ENCODE measurements at places on chromosomes 6 and 20.

GRCh38 chr6:40877362-40877761 is 161.7 kb downstream of the UNC5CL start:
- no peak for DNase-seq

DNA sequence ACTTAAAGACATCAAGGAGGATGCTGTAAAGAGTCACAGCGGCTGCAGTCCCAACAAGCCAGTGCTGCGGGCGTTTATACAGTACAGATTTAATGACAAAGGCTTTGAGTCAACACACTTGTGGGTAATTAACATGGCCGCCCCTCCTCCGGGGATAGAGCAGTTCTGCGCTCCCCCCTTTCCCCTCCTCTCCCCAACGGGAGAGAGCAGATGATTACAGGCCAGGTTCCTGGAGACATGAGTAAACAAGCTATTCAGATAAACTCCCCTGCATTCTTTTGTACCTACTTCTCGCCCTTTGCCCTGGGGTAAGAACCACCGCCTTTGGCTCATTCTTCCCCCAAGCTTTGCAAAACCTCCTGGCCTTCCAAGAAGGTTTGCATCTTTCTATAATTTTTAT is 23.6 kb upstream of the FABP7 start:
- no peak for DNase-seq

GRCh38 chr6:152310371-152310954 is 326.7 kb downstream of the SYNE1 start:
- DNase-seq = no peak

GRCh38 chr6:142301651-142302391 is at the start of gene ADGRG6:
Gene ADGRG6, plus strand, starts transcription at chr6:142302007. Its CDS starts 323 bp downstream, at chr6:142302330.
- peak; percentile 64 for DNase-seq

- no peak for DNase-seq
Observed at GRCh38 chr20:41408986-41409385, 42.4 kb upstream of the EMILIN3 start.

DNA sequence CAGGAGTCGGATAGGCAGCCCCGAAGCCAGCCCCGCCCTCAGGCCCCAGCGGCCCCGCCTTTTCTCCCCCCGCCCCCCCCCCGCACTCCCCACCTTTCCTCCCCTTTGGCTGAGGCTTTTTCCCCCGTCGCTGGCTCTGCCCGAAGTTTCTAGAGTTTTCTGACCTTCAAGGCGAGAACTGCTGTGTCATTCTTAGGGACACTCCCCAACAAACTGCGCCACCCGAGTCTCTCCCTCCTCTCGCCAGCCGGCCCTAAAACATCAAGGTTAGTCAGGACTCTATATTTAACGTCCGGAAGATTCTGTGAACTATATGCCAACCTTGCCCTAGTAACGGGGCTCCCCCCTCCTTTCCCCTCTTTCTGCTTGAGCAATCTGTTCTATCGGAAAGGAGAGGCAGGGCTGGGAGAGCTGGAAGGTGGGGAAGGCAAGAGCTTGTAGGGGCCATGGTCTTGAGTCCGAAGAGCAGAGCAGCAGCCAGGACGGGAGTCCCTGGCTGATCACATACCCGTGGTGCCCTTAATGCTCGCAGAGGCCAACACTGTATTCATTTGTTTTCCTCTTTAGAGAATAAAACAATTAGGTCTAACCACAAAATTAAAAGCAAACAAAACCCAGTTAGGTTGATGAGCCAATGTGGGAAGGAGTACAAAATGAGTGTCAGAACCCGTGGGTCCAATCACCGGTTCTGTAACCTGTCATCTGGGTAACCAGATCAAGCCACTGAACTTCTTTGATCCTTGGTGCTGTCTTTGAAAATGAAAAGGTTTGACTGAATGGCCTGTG is 5.3 kb upstream of the HSPA1B start:
- DNase-seq = peak; percentile 23

DNA sequence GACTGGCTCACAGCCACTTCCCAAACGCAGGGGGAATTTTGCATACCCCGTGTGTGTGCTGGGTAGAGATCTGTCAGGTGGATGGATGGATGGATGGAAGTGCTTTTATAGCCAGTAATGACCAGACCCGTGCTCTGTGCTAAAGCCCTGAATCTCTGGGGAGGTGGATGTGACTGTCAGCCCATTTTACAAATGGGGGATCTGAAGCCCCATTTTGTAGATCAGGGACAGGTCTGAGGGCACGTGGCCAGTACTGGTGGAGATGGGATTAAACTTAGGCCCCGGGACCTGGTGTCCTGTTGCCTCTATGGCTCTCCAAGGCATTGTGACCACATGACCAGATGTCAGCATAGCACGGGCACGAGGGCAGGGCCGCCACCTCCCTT is 38.2 kb upstream of the ZBP1 start:
- DNase-seq = no peak

DNA sequence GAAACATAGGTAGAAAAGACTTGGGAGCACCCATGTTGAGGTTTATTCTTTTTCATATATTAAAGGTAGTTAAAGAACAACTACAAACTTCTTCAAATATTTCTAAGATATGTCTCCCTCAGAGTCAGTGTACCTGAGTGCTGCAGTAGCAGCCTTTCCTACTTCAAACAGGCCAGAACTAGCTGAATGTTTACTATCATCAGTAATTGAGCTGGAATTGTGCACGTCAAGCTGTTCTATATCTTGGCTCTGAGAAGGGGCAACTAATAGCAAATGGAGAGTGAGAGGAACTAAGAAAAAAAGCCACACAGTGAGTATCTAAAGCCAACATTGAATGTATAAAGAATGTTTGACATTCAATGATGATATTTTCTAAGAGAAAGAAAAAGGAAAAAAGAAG is 21.7 kb downstream of the MTCL3 start:
- DNase-seq = peak; percentile 9

DNA sequence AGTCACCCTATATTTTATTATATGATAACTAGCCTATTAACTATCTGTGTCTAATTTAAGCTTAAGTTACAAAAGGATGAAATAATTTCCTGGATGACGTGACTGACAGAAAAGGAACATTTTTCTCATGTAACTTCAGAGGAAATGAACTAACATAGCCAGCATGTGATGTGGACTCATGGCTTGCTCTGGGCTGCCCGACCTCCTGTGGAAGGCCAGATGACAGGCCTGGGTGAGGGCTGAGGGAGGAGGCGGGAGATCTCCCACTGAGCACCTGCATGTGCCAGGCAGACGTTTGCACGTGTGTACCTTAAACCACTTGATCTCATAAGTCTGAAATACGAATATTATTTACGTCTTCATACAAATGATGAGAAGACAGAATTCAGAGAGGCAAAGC is 321.1 kb downstream of the SYNE1 start:
- DNase-seq = no peak

DNA sequence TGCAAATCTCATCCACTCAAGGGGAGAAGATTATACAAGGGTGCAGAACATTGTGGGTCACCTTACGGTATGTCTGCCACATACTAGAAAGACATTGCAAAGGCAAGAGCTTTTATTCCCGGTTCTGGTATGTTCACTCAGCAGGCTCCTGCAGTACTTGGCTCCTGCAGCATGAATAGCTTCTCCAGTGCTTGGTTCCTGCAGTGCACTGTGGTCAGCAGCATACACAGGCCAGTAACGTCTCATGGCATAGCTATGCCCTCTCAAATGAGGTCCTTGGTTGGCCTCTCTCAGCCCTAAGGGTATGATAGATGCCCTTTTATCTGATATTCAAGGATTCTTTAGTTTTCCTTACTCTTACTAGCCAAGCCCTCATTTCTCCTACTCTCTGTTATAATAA is 12.6 kb downstream of the TCP11 start:
- no peak for DNase-seq

GRCh38 chr6:155224618-155225017 is 39.2 kb upstream of the CLDN20 start:
- no peak for DNase-seq

- DNase-seq = no peak
Observed at GRCh38 chr6:136387316-136387715, 97.7 kb upstream of the BCLAF1 start.

DNA sequence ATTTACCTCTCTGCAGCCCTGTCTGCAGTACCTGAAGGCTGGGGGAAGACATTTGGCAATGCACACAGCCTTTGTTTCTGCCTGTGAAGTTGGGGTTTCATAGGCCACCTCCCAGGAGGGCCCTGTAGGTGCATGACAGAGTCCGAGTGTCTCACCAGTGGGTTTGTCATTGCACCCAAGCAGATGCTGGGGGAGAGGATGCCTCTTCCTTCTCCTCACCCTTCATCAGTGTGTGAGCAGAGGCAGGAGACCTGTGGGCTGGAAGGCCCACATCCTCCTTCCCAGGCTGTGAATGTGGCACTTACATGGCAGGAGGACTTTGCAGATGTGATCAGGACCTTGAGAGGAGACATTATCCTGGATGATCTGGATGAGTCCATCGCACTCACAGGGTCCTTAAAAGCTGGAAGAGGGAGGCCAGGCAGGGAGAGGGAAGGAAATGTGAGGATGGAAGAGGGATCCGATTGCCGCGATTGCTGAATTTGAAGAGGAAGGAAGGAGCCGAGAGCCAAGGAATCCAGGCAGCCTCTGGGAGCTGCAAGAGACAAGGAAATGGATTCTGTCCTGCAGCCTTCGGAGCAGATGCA is 30.4 kb downstream of the SYNJ2 start:
- DNase-seq = no peak

- no peak for DNase-seq
Observed at GRCh38 chr6:108348655-108349349, 53.9 kb downstream of the AFG1L start.

DNA sequence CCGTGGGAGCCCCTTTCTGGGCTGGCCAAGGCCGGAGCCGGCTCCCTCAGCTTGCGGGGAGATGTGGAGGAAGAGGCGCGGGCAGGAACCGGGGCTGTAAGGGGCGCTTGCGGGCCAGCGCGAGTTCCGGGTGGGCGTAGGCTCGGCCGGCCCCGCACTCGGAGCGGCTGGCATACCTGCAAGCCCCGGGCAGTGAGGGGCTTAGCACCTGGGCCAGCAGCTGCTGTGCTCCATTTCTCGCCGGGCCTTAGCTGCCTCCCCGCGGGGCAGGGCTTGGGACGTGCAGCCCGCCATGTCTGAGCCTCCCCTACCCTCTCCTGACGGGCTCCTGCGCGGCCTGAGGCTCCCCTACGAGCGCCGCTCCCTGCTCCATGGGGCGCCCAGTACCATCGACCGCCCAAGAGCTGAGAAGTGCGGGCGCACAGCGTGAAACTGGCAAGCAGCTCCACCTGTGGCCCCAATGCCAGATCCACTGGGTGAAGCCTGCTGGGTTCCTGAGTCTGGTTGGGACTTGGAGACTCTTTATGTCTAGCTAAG is 82.8 kb upstream of the E2F3 start:
- DNase-seq = no peak

GRCh38 chr6:91580635-91581034 is 993.8 kb upstream of the MAP3K7 start:
- no peak for DNase-seq

GRCh38 chr20:49948809-49949507 is 12.8 kb downstream of the RNF114 start:
- DNase-seq = no peak

- no peak for DNase-seq
Observed at GRCh38 chr6:93746892-93747291, 327.5 kb upstream of the EPHA7 start.

DNA sequence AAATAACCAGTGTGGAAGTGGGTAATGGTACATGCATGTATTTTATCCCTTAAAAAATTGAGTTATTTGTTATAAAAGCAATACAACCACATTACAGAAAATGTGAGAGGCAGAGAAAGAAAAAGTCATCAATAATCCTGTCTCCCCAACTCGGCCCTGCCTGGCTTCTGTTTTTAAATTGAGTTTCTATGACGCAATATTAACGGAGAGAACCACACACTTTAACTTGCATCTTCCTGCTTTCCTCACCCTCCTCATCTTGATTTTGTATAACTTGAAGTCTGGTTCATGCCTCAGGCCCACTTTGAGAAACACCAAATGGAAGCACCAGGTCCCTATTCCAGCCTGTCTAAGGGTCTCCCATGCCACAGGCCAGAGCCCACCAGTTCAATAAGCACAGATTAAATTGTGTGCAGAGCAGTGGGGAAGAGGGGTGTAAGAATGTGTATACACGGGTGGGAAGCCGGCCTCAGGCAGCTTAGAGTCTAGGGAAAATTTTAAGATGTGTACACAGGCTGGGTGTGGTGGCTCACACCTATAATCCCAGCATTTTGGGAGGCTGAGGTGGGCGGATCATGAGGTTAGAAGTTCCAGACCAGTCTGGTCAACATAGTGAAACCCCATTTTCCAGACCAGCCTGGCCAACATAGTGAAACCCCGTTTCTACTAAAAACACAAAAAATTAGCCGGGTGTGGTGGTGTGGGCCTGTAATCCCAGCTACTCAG is 15.9 kb downstream of the KCNK5 start:
- DNase-seq = no peak

GRCh38 chr20:39563349-39563748 is 601.2 kb downstream of the DHX35 start:
- no peak for DNase-seq

DNA sequence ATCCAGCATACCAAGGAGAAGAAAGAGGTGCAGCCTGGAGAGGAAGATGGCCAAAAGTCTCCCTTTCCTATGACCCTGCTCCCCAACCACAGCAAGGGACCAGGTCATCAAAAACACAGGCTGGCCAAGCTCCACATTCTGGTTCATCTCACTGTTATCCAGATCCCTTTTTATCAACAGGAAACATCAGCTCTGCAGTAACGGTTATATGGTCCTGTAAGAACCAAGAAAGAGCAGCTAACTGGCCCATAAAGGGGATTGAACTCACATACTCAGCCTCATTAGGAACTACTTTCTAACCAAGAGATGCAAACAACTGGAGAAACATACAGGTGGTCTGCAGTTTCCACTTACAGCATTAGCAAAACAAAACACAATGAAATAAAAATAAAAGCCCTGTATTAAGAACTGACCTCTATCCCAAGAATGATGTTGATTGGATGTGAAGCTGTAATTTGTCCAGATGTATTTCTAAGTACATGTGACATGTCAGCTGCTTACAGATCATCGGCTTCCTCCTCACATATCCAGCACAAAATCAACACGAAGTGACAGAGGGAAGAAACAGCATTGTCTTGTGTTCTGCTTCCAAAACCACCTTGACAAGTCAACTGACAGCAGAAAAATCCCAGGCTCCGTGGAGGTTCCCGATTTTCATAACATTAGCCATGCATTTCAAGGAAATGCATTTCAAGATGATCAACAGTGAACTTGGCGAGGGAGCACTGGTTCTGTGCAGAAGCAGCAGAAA is 557.2 kb upstream of the AGPAT4 start:
- DNase-seq = no peak

- no peak for DNase-seq
Observed at GRCh38 chr6:143375022-143375585, 75.4 kb downstream of the ADAT2 start.

- DNase-seq = no peak
Observed at GRCh38 chr6:148364056-148364824, 21.6 kb downstream of the SASH1 start.

- no peak for DNase-seq
Observed at GRCh38 chr6:22003287-22003686, 293.5 kb downstream of the PRL start.

GRCh38 chr6:84136364-84137050 is 90.9 kb downstream of the CEP162 start:
- no peak for DNase-seq

GRCh38 chr6:169971081-169971861 is 219.8 kb downstream of the ERMARD start:
- no peak for DNase-seq

Data from NCI-H1930 (cell line).